ENCODE measurements at places on chromosomes 16 and 17.

GRCh38 chr16:70686376-70687101, 686 bp upstream of the MTSS2 start:
- no peak for DNase-seq

DNA sequence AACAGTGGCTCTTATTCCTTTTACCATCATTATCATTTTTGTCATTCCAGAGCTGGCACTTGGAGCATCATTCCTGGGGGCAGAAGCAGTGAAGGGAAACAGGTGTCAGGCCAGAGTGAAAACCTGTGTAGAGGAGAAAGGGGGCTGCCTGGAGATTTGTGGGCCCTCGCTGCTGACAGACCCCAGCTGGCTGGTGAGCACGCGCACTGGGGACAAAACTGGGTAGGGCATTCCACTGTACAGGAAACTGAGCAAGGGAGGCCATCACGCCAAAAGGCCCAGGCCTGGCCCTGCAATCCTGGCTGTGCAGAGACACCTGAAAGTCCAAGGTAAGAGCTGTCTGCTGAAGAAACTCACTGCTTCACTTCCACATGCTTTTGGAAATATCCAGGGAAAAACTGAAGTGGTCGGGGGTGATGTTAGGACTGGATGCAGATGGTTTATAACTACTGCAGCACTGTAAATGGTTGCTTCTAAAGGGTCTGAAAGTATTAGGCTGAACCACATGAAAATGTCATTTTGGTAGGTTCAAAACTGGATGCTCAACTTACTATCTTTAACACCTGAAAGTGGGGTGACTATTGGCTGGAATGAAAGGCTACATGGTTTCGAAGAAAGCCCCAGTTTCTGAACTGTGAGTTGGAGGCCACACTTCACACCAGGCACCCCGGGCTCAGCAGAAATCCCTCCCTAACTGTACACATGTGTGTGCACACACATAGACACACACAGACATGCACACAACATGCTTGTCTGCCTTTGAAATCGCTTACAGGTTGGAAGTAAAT, 225.0 kb downstream of the C16orf78 start:
- no peak for DNase-seq

- DNase-seq, result peak; percentile 29
Measured at GRCh38 chr17:58112970-58113631, 29.9 kb downstream of the DYNLL2 start.

GRCh38 chr17:31387438-31387837, 4.0 kb upstream of the RAB11FIP4 start:
- DNase-seq, result no peak

DNA sequence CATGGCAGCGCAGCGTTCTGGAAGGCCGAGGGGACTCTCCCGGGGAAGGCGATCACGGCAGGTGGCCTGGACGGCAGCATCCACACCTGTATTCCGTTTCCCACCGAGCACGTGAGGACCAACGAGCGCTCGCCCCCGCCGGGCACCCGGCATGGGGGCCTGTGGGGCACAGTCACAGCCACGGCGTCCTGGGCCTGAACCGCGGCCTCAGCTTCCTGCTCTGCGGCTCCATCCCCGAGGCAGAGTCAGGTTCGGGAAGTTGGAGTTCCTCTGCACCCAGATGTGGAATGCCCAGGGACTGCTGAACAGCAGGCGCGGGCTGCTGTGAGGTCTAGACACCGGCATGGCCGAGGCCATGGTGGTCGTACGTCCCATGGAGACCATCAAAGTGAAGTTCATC, 1713.9 kb downstream of the TP53TG3F start:
- no peak for DNase-seq

DNA sequence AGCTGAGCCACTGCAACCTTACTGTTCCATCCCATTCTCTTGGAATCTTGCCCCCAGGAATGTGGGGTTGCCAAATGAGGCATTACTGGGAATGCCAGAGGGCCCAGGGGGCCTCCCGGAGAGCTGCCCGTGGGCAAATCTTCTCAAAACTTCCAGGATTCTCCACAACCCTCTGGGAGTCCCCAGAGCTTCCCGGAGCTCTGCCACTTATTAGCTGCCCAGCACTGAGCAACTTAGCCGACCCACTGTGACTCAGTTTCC, 306.0 kb downstream of the FOXL1 start:
- DNase-seq, result no peak

DNA sequence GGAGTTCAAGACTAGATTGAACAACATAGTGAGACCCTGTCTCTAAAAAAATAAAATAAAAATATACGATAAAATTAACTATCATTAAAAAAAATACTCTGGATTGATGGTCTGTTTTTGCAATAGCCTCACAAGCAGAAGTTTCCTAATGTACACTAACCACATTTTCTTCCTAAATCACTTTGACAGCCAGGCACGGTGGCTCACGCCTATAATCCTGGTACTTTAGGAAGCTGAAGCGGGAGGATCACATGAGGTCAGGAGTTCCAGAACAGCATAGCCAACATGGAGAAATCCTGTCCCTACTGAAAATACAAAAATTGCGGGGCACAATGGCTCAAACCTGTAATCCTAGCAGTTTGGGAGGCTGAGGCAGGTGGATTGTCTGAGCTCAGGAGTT, 64.7 kb downstream of the HELZ start:
- no peak for DNase-seq

DNA sequence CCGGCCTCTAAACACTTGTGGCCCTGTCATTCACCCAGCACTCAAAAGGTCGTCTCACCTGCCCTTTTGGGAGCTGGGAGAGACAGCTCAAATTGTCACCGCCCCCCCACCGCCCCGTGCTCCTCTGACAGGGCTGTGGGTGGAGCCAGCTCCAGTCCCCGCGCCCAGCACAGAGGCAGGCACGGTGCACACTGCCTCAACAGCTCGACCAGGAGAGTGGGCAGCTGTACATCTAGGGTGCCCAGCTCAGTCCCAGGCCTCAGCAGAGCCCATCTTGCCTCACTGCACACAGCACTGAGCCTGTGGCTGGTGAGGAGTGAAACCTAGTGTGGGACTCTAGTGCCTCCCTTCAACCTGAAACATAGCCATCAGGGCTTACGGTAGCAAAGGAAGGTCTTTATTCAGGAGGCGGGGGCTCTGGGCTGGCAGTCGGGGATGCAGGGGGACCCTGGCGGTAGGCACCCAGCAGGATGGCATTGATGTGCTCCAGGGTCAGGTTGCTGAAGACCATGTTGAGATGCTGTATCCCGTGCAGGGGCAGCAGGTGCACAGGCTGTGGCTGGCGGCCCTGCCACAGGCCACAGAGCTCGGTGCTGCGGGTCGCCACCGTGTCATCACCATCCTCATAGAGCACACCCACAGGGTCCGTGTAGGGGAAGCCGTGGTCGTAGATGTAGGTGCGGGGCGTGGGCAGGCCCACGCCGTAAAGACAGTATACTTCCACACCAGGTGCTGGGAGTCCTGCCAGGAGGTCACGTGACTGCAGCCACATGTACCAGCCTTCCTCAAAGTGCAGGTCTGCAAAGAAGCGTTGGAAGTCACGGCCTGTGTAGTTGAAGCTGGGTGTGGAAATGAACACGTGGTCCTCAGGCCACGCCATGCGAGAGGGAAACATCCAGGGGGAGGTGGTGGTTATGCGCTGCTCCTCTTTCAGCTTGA, 3.1 kb upstream of the PSMB10 start:
- no peak for DNase-seq

- no peak for DNase-seq
Measured at GRCh38 chr17:6666077-6666521, 14.5 kb downstream of the C17orf100 start.
